ENCODE measurements at places on chromosomes 13 and 19.
A peak's percentile ranks its signal among the peaks of the same experiment; 100 is the strongest.

DNA sequence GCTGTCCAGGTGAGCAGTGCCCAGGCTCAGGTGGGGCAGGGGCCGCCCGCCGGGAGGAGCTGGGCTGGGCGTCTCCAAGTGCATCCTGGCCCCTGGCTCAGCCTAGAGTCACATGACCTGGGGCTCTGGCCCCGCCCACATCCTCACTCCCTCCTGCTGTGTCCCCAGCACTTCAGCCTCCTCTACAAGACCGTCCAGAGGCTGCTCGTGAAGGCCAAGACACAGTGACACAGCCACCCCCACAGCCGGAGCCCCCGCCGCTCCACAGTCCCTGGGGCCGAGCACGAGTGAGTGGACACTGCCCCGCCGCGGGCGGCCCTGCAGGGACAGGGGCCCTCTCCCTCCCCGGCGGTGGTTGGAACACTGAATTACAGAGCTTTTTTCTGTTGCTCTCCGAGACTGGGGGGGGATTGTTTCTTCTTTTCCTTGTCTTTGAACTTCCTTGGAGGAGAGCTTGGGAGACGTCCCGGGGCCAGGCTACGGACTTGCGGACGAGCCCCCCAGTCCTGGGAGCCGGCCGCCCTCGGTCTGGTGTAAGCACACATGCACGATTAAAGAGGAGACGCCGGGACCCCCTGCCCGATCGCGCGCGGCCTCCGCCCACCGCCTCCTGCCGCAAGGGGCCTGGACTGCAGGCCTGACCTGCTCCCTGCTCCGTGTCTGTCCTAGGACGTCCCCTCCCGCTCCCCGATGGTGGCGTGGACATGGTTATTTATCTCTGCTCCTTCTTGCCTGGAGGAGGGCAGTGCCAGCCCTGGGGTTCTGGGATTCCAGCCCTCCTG, 16.8 kb upstream of the CELF5 start:
- no peak for DNase-seq

DNA sequence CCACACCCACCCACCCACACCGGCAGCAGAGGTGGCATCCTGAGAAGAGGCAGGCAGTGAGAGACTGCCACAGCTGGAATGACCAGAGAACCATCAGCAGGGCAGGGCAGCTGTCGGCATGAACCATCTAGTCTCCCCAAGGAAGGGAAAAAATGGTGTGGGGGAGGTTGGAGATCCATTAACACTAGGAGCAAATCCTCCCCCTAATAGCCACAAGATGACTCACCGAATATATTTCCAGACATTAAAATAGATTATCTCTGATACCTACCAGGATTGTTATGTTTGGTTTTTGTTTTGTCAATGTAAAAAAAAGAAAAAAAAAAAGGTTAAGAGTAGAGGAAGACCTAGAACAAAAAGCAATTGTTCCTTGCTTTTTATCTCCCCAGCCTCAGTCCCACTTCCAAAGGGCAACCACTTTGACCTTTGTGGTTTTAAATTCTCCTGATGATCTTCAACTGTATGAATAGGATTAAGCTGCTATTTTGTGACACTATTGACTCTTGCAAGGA, 34.2 kb downstream of the THSD1 start:
- DNase-seq: no peak

DNA sequence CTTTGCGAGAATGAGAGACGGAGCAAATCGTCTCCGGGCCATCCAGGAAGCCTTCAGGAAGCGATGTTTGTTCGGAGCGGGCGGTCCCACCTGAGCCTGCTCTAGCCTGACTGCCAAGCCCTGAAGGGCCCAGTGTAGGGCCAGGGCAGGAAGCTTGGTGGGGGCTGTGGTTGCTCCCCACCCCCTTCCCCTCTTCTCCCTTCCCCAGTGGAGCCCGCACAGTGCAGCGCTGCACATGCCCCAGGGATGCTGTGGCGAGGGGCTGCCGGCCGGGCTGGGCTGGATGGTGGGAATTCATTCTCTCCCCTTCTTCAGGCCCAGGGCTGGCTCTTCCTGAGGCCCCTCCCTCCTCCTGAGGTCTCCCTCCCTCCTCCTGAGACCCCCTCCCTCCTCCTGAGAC, 7.1 kb upstream of the GRTP1 start:
- DNase-seq: no peak

GRCh38 chr13:45899406-45899805, 47.9 kb upstream of the SIAH3 start:
- DNase-seq: no peak

- DNase-seq: no peak
Measured at GRCh38 chr13:20191311-20192157, 1.2 kb downstream of the GJB2 start.

- no peak for DNase-seq
Measured at GRCh38 chr13:79936368-79937136, 404.4 kb downstream of the SPRY2 start.

- no peak for DNase-seq
Measured at GRCh38 chr13:93244918-93245280, 18.3 kb downstream of the GPC6 start.

DNA sequence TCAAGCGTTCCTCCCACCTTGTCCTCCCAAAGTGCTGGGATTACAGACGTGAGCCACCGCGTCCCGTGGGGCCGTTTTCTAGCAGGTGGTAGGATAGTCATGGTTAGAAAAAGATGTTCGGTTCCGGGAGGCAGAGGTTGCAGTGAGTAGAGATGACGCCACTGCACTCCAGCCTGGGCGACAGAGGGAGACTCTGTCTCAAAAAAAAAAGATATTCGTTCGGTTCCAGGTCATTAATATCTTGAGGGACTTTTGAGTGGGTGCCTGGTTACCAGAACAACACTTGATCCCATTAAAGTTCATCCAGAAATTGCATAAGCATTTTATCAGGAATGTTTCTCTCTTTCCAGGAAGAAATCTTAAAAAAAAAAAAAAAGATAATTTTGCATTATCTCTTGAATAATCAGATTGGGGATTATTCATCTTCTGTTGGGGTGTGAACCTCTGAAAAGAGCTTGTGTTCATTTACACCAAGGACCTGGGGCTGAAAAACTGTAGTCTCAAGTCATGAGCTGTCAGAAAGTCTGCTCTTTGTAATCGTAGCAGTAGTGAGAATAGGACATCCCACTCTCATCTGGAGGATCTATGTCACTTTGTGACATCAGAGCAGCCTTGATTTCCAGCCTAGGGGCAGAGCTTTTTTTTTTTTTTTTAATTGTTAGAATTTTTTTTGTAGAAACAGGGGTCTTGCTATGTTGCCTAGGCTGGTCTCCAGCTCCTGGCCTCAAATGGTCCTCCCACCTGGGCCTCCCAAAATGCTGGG, 1.0 kb upstream of the ETHE1 start:
- DNase-seq: no peak

GRCh38 chr19:1173159-1173844, 766 bp downstream of the SBNO2 start:
- DNase-seq: no peak

DNA sequence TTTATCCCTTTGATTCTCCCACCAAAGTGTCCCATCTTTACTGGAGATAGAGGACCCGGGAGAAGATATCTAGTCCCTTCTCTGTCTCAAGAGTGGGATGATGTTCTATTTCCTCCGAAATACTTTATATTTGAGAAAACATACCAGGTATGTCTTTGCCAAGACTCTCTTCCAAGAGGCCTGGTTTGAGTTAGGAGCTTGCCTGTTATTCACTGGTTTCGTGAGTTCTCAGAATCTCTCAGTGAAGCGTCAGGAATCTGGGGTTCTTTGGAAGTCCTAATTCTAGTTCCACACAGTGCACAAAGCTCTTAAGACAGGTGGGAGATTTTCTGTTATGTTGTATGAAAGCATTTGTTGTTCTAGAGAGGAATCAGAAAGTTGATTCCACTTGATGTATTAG, 182.0 kb downstream of the DNAJC15 start:
- DNase-seq: no peak

GRCh38 chr13:110124201-110124940, 182.6 kb downstream of the COL4A1 start:
- no peak for DNase-seq

DNA sequence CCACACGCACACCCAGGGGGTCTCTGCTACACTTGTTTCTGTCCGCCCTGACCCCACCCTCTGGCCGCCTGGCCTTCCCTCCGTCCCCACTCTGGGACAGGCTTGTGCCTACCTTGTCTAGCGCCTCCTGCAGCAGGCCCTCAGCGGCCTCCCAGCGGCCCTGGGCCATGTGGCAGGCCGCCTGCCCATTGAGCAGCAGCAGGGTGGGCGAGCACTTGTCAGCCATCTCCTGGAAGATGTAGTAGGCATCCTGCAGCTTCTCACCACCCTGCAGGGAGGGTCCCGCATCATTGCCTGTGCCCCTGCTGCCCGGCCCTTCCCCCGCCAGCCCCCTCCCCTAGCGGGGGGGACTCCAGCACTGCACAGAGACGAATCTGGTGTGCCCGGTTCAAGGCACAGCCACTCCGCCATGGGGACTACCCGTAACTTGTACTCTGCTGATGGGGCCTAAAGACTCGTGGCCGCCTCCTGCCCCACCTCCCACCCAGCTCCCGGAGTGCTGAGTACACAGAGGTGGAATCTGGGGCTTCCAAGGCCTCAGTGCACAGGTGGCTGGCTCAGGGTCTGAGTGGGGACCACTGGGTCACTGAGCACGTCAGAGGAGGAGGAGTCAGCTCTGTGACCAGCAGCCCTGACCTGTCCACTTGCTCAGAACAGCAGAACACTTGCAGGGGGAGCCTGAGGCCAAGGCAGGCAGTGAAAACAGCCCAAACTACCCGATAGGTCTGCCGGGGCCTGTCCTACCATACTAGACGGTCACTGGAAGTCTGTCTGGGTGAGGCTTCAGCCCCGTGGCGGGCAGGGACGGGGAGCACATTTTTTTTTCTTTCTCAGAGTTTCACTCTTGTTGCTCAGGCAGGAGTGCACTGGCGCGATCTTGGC, 7.4 kb upstream of the CERS1 start:
- no peak for DNase-seq

- no peak for DNase-seq
Measured at GRCh38 chr19:28940751-28941500, 272.0 kb downstream of the UQCRFS1 start.

DNA sequence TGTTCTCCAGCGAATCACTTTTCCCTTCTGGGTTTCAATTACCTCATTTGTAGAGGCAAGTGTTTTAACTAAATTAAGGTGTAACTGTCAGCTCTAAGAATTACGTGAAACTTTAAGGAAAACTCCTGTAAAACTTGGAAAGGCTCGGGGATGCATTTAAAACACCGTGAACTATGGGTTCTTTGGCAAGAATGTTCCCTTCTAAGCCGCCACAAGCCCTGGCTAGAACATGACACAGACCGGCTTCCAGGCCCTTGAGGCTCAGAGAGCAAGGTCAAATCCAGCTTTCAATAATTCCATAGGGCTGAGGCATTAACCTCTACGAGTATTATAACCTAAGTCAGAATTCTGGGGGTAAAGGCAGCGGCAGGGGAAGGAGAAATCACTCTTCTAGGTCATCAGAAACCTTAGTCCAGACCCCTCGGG, 685 bp downstream of the VWA8 start:
- DNase-seq: no peak

DNA sequence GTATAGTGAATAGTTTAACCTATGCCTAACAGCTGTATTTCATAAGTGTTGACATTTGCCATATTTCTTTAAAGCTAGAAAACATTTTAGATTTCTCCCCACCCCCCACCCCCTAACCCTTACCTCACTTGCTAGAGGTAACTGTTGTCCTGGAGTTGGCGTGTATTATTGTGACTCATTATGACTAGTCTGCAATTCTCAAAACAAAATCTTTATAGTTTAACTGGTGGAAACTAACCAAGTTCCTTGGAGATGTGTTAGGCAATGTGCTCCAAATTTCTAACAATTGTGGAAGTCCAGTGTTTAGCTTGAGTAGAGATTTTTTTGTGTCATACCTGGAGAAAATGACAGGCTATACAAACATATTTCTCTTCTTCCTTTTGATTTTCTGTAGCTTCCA, 38.0 kb downstream of the KCTD4 start:
- no peak for DNase-seq

GRCh38 chr19:35643255-35644205, 2.0 kb downstream of the ETV2 start:
- DNase-seq: peak; percentile 58

DNA sequence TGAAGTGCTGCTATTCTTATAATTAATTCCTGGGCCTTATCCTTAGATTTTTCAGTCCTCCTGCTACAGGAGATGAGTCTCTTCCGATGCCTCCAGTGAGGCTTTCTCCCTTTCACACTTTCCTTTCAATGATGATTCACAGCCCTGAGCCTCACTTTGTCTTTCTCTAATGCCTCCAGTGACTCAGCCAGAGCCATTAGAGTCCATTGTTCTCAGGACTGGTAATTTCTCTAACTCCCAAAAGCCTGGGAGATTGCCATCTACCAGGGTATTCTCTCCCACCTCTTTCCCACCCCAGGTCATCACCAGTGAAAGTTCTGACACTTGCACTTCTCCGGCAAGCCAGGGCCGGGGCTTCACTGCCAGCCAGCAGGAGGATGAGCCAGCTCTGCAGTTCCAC, 49.6 kb upstream of the ARGLU1 start:
- no peak for DNase-seq

GRCh38 chr13:29684441-29684840, 89.0 kb upstream of the SLC7A1 start:
- DNase-seq: no peak
